ENCODE measurements at places on chromosomes 11 and 22.

- no peak for DNase-seq
These were observed 39.7 kb downstream of the RRP8 start for GRCh38 chr11:6563667-6564066.

GRCh38 chr22:46900549-46900948, 138.1 kb downstream of the TBC1D22A start:
- no peak for DNase-seq

GRCh38 chr11:72831521-72832300, 17.5 kb downstream of the ATG16L2 start:
- no peak for DNase-seq

DNA sequence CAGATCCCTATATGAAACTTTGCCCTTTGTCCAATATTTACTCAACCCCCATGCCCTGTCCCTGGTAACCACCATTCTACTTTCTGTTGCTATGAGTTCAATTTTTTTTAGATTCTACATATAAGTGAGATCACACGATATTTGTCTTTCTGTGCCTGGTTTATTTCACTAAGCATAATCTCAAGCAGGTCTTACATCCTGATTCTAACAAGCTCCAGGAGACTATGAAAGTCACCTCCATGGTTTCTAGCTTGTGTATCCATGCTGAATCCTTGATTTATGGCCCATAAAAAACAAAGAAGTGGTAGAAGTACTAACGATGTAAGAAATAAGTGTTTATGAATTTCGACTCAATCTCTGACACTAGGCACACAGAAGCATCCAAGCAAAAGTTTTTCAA, 68.0 kb downstream of the OR5AK2 start:
- no peak for DNase-seq

DNA sequence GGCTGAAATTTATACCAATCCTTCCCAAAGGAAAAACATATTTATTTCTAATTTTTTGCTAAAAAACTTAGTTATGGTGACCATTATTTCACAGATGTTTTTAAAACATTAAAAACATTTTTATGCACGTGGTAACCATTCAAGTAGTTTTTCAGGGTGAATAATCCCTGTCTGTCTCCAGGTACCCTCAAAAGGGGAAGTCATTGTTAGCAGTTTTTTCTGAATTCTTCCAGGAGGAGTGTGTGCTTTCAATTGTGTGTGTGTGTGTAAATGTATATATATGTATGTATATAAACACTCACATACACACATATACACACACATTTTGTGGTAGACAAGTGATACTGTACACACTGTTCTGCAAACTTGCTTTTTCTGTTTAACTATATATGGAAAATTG, 43.9 kb downstream of the MIAT start:
- no peak for DNase-seq

GRCh38 chr11:94738746-94739145, 29.4 kb upstream of the AMOTL1 start:
- no peak for DNase-seq

DNA sequence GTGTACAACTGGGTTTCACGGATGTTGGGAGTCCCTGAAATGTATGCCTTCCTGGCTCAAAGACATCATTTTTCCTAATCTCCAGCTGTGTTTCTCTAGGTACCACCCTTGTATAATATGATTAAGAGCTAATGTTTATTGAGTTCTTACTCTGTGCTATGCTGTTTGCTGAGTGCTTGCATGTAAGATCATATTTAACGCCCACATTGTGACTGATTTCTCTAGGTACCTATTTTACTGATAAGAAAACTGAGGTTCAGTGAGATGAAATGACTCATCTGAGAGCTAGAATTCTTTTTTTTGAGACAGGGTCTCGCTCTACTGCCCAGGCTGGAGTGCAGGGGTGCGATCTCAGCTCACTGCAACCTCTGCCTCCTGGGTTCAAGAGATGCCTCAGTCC, 42.6 kb downstream of the FAM227A start:
- no peak for DNase-seq

DNA sequence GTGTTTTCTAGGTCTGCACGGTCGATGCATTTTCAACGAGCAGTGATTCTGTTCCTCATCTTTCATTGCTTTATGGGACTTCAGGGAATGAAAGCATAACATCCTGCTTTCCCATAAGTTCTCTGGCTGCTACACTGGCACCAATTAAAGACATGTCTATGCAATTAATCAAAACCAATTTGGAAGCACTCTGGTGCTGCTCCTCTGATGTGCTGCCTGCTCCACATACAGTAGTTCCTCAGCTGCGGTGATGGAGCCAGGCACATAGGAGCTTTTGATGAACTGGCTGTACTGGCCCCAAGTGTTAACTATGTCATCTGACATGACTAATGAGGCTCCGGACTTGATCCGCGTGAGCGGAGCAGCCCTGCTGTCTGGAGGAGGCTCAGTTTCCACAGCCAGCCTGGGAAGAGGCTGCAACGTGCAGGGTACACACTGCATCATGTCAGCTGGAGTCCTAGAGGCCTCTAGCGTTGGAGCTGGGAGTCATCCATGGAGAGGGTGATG, 29.8 kb downstream of the GVQW3 start:
- DNase-seq: no peak

DNA sequence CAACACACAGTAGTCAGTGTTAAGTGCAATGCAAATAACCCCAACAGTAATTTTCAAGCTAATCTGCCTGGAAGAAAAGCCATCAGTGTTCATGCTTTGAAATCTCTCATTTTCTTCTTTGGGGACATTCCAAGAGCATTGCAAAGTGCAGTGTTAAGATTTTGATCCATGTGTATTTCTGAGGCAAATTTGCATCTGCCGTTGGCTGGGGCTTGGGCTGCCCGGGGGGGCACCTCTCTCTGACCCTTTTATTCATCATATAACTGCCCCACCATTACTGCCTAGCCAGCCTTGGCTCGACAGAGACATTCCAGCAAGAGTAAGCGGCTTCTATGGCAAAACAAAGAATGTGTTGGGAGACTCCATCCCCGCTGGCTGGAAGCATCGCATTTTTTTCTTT, 483.5 kb downstream of the BRD1 start:
- DNase-seq: no peak

DNA sequence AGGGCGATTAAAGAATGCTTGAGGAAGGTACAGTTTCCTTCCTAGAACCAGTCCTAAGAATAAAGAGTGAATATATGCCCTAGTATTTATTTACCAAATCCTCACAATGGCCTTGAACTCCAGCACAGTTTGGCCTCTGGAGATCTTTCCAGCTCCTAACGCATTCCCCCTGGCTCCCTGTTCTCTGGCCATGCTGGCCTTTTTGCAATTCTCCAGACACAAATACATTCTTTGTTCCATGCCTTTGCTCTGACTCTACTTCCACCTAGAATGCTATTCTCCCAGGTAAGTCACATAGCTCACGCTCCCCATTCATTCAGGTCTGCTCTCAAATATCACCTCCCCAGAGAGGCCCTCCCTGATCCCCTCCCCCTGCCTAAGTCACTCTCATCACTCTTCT, 3.7 kb upstream of the DGKZ start:
- DNase-seq: no peak

GRCh38 chr11:65779919-65780769, 632 bp downstream of the AP5B1 start:
- peak; percentile 92 for DNase-seq

GRCh38 chr11:123460012-123460700, 30.1 kb downstream of the GRAMD1B start:
- no peak for DNase-seq

- no peak for DNase-seq
These were observed 68.2 kb downstream of the FBXO7 start for GRCh38 chr22:32542677-32543357.

GRCh38 chr22:29330753-29331152, 15.3 kb upstream of the RASL10A start:
- DNase-seq: no peak

DNA sequence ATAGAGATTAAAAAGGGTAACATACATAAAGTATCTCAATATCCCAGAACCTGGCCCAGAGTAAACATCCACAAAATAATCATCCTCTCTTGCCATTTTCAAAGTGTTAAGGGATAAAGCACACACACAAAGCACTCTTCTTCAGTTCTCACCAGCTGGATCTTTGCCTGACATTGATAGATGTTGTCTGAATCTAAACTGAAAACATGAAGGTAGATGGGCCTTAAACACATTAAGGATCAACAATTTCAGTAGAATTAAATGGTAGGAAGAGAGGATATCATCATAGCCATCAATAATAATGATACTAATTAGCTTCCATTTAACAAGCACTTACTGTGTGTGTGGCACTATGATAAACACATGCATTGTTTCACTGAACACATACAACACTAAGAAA, 261.1 kb downstream of the OPCML start:
- DNase-seq: no peak

DNA sequence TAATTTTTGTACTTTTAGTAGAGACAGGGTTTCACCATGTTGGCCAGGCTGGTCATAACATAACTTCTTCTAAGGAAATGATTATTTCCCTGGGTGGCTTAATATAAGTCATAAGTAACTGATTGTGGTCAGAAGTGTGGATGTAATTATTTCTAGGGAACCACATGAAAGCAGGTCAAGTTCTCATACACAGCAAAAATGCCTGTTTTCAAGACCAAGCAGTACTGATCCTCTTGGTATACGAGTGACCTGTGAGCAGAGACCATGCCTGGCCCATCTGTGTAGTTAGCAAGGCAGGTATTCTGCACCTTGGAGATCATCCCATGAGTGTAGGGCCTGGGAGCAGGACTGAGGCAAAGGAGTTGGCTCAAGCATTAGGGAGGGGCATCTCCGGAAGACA, 32.5 kb upstream of the NUCB2 start:
- no peak for DNase-seq

DNA sequence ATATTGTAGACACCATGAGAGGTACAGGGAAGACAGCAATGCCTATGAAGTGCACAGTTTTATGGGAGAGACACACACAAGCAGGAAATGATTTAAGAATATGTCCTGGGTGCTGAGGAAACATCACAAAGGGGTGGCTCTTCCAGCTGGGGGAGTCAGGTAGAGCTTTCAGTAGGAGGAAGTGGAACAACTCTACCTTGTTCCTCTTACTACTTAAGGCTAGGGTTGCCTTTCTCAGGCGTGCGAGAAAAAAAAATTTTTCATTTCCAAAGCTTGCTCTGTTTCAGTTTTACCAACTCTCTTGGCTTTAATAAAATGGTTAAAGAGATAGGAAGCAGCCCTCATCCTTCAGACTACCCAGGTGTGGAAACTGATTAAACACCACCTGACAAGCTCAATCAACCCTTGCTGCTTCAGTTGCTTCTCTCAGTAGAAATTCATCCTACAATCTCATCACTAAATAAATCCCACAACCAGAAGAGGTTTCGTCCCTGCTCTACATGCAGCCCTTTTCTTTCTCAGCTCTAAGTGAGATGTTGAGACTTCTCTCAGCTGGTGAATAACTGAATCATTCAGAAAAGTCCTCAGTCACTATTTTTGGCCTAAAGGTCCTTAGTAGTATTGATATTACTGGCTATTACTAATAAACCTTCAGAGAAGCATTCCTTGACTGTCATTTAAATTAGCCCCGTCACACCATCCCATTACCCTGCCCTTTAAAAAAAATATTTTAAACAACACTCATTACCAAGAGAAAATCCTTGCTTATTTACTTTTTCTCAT, 5.9 kb downstream of the ABTB2 start:
- peak; percentile 29 for DNase-seq

GRCh38 chr22:29816539-29816938, 21.5 kb downstream of the ASCC2 start:
- DNase-seq: no peak

DNA sequence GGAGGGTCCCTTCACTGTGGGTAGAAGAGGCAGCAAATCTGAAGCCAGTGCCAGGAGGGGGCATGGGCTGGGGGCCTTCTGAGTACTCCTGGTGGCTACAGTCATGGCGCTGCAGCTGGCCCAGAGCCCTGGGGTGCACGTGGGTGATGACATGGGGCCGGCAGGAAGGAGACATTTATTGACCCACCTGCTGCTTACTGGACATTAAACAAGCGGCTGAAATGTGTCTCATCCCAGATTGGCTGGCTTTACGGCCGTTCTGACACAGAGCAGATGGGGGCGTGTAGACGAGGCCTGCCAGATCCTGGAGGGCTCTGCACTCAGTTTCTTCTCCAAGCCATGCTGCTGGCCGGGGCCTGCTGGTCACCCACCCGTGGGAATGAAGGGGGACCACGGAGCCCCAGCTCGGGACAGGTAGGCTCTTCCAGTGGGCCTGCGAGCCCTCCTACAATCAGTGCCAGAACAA, 906.9 kb downstream of the BRD1 start:
- DNase-seq: no peak

GRCh38 chr22:41909310-41910049, 5.4 kb downstream of the SHISA8 start:
- DNase-seq: no peak

Data from GM12892 (cell line).